Putamen (tissue), 1 donor: ENCODE measurements at places on chromosomes 3 and 15.

GRCh38 chr3:123424999-123425712 is 23.7 kb downstream of the ADCY5 start:
- no peak for DNase-seq

- no peak for DNase-seq
These were observed 291.9 kb downstream of the TIGIT start for GRCh38 chr3:114585687-114586086.

- no peak for DNase-seq
These were observed 107.7 kb downstream of the CHCHD4 start for GRCh38 chr3:14016900-14017475.

- DNase-seq: no peak
These were observed 325.9 kb upstream of the CTDSPL start for GRCh38 chr3:37535526-37536432.

- no peak for DNase-seq
These were observed 12.8 kb downstream of the MAN2A2 start for GRCh38 chr15:90915808-90916440.

DNA sequence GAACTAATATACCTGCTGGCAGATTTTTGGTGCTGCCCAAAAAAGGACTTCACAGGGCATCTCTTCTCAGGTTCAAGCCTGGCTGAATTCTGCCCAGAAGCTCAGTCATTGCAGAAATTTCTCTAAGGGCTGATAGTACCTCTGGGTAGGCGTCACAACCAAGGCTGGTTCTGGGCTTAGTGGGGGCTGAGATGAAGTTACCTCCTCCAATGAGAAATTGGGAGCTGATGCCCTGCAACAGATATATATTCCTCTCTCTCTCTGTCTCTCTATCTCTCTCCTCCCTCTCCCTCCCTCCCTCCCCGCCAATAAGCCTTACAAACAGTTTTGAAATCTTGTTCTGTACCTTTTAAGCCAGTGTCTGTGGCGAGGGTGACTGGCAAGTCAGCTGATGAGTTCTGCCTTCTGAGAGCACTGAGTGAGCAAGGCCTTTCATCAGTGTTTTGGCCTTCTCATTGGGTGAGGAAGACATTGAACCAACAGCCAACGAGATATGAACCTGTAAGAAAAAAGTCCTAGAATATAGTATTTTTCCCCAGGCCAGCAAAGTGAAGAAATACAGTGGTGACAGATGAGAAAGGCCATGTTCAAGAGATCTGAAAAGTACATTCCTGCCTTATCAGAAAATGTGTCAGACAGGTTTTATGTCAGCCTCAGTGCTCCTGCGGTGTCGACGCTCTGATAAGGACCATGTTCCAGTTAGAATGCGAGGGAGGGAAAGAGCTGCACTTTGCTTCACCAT is 45.5 kb downstream of the TMEM39A start:
- DNase-seq: no peak

DNA sequence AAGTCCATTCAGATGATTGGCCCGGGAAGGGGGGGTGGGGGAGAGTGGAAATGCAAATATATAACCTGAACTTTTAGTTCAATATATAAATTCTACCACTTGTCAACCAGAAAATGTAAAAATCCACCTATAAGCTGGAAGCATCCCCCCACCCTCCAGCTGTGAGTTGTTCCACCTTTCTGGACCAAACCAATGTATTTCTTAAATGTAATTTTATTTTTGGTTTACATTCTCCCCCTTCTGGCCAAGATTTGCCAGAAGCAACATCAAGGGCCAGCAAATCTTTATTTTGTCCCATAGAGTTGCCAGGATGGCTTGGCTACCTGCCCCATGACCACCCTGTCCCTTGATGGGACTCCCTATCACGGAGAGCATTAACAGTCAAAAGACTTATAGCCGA is 545.7 kb downstream of the TBL1XR1 start:
- DNase-seq: no peak

DNA sequence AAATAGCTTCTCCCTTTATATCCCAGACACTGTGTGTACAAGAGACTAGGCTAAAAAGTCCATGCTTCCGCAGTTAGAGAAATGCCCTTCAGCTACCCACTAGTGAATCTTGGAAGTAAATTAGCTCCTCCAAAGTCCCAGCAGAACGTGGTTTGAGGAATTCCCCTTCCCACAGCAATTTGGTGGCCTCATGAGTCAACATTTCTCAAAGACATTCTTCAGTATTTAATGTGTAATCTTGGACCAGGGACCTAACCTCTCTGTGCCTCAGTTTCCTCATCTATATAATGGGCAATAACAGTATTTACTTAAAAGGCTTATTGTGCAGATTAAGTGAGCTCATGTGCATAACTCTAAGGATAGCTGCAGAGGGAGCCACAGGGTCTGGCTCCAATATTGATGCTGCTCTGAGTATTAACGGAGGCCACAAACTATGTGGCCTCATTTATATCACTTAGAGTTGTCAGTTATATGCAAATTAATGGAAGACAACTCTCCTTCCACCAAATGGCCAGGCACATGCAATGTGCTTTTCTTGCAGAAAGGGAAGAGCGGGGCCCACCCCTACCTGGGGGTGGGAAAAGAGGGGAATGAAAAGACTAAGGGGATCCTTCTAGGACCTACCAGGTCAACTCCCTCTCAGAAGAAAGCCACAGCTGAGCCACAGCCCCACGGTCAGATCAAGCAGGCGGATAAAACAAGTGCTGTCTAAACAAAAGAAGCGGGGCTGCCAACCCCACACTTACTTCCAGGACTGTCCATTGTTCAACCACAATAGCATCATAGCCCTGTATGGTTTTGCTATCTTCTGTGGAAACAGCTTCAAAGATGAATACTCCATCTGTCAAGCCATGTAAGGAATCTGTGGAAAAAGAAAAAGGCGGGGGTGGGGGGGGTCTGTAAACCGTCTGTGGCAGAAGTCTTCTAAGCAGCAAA is 92.4 kb downstream of the OXNAD1 start:
- DNase-seq: peak; percentile 25

GRCh38 chr3:195892105-195893043 is 16.0 kb downstream of the TNK2 start:
- peak; percentile 94 for DNase-seq

DNA sequence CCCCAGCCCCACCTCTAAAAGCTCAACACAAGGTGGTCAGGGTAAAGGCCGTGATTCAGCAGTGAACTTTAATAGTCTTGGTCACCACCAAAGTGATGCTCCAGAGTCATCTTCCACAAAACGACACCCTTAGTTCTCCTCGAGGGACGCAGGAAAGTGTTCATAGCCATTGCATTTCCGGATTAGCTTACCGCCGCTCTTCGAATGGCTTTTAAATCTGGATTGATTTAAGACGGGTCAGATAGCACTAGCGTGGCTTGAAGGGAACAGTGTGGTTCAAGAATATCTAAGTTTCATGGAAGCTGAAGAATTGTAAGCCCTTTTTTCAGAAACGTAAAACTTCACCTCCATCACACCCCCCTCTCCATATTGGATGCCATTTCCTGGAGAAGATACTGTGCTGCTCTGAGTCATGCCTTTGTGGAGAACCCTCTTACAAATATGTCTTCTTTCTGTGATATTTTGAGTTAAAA is 829 bp downstream of the RNF7 start:
- DNase-seq: no peak

DNA sequence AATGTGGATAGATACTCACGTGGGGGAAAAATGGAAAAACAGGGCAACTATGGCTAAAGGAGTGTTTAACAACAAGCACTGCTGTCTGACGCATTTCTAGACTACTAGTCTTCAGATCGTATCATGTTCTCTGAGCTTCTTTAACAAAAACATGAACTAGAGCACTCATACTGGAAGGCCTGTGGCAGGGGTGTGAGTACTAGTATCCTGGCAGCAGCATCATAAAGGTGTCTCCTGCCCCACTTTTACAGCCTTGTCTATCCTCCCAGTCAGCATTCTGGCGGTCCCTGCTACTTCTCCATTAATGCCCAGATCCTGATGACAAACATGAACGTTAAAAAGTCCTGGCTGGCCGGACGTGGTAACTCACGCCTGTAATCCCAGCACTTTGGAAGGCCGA is 4.0 kb downstream of the FMN1 start:
- no peak for DNase-seq

- no peak for DNase-seq
These were observed 307.3 kb upstream of the RBMS3 start for GRCh38 chr3:28973609-28974008.

- no peak for DNase-seq
These were observed 423 bp downstream of the CHAC1 start for GRCh38 chr15:40953713-40954074.

DNA sequence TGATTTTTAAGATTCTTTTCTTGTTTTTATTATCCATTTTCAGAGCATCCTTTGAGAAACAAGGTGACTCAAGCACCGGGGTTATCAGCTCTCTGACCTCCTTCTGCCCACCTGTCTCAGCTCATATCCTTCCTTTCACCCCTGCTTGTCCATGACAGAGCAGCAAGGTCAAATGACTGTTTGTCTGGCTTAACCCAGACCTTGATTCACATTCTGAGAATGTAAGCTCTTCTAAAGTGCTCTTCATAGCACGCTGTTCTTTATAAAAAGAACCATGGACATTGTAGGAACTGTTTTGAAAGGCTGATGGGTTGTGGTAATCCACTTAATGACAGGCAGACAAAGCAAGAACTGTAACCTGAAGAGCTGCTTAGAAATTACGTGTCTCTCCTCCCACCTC is 122.5 kb downstream of the CHST2 start:
- DNase-seq: no peak

DNA sequence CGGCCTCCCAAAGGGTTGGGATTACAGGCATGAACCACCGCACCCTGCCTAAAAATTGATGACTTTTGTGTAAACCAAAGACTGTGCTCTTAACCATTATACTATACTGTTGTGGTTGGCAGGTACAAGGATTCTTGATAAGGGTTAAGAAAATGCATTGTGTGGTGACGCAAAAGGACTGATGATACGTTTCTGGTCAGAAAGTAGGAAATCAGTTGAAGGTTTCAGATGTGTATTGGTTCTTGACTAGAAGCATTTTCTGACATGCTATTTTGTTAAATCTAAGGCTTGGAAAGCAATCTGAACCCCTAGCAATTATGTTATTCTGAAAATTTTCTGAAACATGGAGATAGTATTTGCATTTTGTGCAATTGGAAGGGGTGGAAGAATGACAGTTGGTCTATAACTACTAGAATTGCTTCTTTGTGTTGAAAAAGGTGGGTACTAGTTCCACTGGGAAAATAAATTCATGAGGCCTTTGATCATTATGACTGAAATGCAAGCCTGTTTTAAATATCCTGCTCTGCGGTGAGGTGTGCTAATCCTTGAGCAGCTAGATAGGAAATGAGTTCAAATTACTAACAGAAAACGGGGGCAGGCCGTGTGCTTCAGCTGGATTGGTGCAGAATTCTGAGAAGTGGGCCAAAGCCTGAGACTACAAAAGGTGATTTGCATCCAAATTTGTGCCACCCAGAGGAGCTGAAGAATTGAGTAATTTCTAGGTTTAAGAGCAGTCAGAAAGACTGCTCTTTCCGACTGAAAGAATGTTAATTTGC is 66.0 kb upstream of the LRRFIP2 start:
- no peak for DNase-seq
